ENCODE measurements at places on chromosomes 13 and 19.

DNA sequence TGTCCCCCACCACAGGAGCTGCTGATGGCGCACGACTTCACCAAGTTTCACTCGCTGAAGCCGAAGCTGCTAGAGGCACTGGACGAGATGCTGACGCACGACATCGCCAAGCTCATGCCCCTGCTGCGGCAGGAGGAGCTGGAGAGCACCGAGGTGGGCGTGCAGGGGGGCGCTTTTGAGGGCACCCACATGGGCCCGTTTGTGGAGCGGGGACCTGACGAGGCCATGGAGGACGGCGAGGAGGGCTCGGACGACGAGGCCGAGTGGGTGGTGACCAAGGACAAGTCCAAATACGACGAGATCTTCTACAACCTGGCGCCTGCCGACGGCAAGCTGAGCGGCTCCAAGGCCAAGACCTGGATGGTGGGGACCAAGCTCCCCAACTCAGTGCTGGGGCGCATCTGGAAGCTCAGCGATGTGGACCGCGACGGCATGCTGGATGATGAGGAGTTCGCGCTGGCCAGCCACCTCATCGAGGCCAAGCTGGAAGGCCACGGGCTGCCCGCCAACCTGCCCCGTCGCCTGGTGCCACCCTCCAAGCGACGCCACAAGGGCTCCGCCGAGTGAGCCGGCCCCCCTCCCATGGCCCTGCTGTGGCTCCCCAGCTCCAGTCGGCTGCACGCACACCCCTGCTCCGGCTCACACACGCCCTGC, 4.4 kb upstream of the NOP53 start:
- DNase-seq, result no peak

DNA sequence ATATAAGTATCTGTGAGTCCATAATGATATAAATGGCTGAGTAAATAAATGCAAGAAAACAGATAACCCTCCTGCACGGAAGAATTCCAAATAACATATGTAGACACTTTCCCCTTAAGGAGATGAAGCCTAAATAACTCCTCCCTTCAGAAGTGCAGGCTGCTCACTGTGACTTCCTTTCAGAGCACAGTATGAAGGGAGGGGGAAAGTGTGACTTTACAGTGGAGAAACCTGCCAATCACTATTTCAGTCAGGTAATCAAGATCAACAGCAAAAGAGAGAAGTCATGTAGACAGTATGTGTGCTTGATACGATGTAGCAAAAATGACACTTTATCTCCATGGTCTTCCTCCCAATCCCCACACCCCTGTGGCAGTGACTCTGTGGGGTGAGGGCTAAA, 7.1 kb downstream of the GGACT start:
- no peak for DNase-seq

DNA sequence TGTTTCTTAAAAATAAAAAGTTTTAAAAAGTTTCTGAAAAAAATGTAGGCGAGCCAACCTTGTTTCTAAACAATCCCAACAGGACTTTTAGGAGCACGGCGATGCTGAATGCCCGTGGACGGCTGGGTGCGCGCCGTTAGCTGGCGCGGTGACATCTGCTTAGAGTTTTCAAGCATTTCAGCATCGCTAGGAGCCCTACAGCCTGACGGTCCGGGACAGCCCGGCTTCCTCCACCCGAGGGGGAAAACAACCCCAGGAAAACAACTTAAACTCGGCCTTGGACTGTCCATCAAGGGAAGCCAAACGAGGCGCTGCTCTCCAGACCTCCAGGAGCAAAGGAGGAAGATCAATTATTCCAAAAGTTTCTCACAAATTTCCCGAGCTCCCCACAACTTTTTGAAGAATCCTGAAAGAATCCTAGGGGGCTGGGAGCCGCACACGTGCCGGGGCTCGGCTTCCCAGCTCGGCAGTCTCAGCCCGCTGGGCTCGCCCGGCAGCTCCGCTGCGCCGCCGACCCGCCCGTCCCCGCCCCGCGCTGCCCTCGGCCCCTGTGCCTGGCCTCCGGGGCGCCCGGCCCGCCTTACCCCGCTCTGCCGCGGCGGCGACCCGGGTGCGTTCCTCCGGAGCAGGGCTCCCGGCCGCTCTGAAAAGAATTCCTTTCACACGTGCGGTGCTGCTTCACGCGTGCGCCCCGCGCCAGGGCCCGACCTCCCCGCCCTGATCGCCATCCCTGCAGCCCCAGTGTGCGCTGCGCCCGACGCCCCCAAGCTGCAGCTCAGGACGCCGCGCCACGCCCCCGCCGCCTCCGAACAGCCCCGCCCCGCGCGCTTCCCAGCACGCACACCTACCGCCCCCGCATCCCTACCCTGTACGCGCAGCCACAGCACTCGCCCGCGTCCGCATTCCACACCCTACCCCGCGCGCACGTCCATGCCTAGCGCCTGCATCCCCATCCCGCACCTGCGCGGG, at the start of gene GJA3:
GJA3 (minus strand) TSS at position 747 of the 969 bp plus-strand sequence. CDS start 17,764 bp downstream, outside the sequence.
- DNase-seq, result no peak

GRCh38 chr13:75505327-75505726, 23.4 kb upstream of the TBC1D4 start:
- DNase-seq, result no peak

- no peak for DNase-seq
Measured at GRCh38 chr13:69243366-69243765, 864.3 kb upstream of the ATXN8OS start.

- DNase-seq, result no peak
Measured at GRCh38 chr13:49664606-49665005, 26.7 kb downstream of the EBPL start.

GRCh38 chr13:76213423-76213904, 577.3 kb downstream of the LMO7 start:
- DNase-seq, result no peak

- no peak for DNase-seq
Measured at GRCh38 chr19:9848060-9848459, 12.9 kb downstream of the PIN1 start.

All from psoas muscle (tissue), 8 donors.